ENCODE measurements at places on chromosomes 4 and X.

- peak; percentile 30 for DNase-seq
- peak overlapping the region; percentile 84 for H3K4me3 ChIP-seq
- H3K27ac ChIP-seq, result no peak overlapping the region
- H3K36me3 ChIP-seq, result no peaks in the 10 kb centered on the region
Measured at GRCh38 chr4:165873298-165874071, 448 bp downstream of the TLL1 start.

DNA sequence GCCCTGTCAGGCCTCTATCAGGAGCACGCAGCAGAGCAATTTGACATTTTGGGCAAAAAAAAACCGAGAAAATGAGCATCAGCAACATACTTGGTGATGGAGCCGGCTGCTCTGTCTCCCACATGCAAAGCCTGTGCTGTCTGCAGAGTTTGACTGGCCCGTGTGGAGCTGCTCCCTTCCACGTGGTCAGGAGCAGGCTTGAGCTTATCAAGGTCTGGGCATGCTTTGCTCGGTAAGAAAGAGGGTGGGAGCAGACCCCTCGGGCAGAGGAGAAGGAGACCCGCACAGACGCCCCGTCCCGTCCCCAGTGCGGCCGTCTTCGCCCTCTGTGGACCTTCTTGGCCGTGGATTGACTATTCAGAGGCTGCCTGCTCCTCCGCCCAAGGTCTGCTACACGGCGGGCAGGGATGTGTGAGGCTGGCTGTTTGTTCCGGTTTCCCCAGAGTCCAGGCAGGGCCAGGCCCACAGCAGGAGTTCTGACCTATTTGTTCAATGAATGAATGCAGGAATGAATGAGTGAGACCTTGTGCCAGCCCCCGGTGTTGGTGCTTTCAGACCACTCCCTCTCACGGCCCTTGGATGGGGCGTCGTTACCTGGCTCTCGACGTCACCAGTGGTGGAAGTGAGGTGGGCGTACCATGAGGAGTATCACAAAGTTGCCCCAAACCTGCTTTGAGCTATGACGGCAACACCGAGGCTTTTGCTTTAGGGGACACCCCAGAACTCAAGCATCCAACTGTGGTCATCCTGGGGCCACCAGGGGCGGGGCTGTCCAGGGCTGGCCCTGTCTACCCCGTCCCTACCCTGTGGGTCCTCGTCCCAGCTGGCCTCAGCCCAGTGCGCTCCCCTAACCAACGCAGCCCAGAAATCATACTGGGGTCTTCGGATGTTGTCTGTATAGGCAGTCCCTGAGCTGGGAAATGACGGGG, 54.7 kb upstream of the ADRA2C start:
- H3K27ac ChIP-seq, result no peak overlapping the region
- no peak overlapping the region for H3K4me3 ChIP-seq
- DNase-seq, result no peak
- no peaks in the 10 kb centered on the region for H3K27me3 ChIP-seq
- H3K4me1 ChIP-seq, result peaks cover 25% of the 10 kb centered on the region

GRCh38 chrX:68196939-68197791, 236.1 kb downstream of the OPHN1 start:
- no peaks in the 10 kb centered on the region for H3K4me1 ChIP-seq
- H3K27me3 ChIP-seq, result no peaks in the 10 kb centered on the region
- peaks cover 4% of the 10 kb centered on the region for H3K36me3 ChIP-seq
- H3K4me3 ChIP-seq, result no peak overlapping the region
- DNase-seq, result peak; percentile 49

- no peaks in the 10 kb centered on the region for H3K27me3 ChIP-seq
- H3K27ac ChIP-seq, result no peak overlapping the region
- no peaks in the 10 kb centered on the region for H3K36me3 ChIP-seq
- no peaks in the 10 kb centered on the region for H3K4me1 ChIP-seq
- no peak overlapping the region for H3K4me3 ChIP-seq
- peak; percentile 1 for DNase-seq
Measured at GRCh38 chr4:129822701-129823100, 726.7 kb downstream of the C4orf33 start.

DNA sequence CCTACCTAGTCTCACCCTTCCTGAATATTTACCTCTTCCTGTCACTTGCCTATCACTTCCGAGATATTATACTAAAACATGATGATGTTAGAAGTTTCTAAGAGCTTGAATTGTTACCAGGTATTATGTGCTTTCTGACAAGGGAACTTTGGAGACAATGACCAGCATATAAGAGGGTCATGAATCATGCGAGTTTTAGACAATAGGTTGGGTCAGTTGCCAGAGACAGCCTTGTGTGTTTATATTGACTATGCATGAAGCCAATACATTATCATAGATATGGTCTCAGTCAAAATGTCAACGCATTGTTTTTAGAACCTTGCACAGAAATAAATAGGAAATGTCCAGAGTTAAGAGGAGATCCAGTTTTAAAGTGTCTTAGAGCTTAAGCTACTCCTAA, 116.8 kb downstream of the KLHL4 start:
- no peak for DNase-seq
- no peaks in the 10 kb centered on the region for H3K36me3 ChIP-seq
- H3K27ac ChIP-seq, result no peak overlapping the region

- peaks cover 1% of the 10 kb centered on the region for H3K4me1 ChIP-seq
- H3K36me3 ChIP-seq, result no peaks in the 10 kb centered on the region
- no peaks in the 10 kb centered on the region for H3K27me3 ChIP-seq
- H3K27ac ChIP-seq, result no peak overlapping the region
- no peak overlapping the region for H3K4me3 ChIP-seq
Measured at GRCh38 chr4:80091184-80091583, 18.2 kb upstream of the ANTXR2 start.

DNA sequence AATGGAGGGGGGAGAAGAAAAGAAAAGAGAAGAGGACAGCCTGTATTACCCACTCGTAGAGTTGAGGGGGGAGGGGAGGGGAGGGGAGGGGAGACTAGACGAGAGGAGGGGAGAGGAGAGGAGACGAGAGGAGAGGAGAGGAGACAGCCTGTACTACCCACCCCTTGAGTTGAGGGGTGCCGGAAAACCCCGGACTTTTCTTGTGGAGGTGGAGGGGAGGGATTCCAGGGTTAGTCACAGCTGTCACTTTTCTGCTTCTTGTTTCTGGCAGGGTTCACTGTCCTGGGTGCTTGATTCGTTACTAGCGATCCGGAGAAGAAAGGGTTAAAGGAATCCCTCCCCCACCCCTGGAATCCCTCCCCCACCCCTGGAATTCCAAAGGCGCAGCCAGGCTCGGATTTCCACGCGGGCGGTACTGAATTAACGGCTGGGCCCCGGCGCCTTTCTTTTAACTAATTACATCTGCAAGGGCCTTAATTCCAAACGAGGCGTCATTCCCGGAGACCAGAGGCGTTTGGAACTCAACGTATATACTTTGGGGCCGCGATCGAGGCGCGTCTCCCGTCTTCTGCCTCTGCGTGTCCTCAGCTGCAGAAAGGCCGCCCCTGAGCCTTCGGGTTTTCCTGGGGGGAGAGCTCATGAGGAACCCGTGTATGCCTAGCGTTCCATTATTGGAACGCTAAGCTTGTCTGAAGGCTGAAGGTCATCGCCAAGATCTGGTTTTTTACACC, 20.1 kb upstream of the CSF2RA start:
- peak; percentile 40 for DNase-seq
- peaks cover 12% of the 10 kb centered on the region for H3K4me1 ChIP-seq
- no peak overlapping the region for H3K27ac ChIP-seq
- H3K36me3 ChIP-seq, result no peaks in the 10 kb centered on the region

- H3K4me3 ChIP-seq, result no peak overlapping the region
- H3K27me3 ChIP-seq, result no peaks in the 10 kb centered on the region
Measured at GRCh38 chr4:143482840-143483239, 30.7 kb upstream of the SMARCA5 start.

- no peak overlapping the region for H3K27ac ChIP-seq
- no peak overlapping the region for H3K4me3 ChIP-seq
- no peaks in the 10 kb centered on the region for H3K4me1 ChIP-seq
- no peaks in the 10 kb centered on the region for H3K36me3 ChIP-seq
Measured at GRCh38 chr4:86557526-86557925, 36.6 kb upstream of the PTPN13 start.

DNA sequence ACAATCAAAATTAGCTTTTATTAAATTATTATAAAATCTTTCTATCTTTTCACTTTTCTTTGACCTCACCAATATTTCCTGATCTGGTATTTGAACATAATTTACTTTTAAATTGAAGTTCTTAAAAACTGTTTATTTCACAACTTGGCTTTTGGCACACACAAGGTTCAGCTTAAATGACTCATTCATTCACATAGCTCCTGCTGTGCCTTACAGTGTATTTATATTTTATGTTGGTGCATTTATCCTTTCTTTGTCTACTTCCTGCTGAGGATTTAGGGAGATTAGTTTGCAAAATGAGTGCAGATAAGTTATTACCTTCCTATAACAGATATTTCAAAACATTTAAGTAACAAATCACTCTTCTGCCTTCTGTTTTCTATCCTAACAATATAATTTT, 430.6 kb downstream of the DTHD1 start:
- DNase-seq, result no peak
- H3K27ac ChIP-seq, result no peak overlapping the region
- H3K4me1 ChIP-seq, result no peaks in the 10 kb centered on the region

DNA sequence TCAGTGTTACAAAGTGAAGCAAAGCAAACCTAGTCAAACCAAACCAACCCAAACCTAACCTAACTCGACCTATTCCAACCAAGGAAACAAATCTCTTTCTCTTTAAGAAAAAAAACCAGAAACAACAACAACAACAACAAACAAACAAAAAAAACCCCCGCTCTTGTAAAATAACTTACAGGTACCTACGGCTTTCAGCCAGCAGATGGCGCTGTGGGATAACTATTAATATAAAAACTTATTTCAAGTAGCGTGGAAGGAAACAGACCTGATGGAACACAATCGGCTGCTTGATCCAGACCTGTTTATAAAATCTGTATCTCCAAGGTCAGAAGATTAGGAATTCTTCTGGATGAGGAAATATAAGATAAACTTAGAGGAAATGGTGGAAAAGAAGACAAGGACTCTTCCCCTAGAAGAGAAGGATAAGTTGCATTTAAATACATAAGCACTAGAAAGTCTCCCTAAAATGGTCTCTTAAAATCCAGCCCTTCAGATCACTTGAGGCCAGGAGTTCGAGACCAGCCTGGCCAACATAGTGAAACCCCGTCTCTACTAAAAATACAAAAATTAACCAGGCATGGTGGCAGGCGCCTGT, 34.4 kb upstream of the CDKL5 start:
- no peak overlapping the region for H3K4me3 ChIP-seq
- peaks cover 7% of the 10 kb centered on the region for H3K4me1 ChIP-seq
- peak; percentile 58 for DNase-seq
- no peak overlapping the region for H3K27ac ChIP-seq

DNA sequence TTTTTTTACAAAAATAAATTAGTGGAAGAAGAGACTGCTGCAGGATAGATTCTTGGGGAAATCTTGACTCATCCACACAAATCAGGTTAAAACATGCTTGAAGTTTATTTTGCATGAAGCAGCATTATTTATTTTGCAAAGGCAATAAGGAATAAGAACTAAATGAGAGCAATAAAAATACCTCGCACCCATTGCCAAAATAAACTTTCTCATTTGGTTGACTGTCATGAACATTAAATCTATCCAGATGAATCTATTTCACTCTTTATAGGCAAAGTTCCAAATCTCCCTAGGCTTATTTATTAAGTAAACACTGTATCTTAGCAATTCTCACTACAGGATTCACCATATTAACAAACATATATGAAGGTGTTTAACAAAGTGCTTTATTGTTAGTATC, 58.9 kb downstream of the HOPX start:
- no peak overlapping the region for H3K4me3 ChIP-seq
- no peaks in the 10 kb centered on the region for H3K27me3 ChIP-seq
- peaks cover 1% of the 10 kb centered on the region for H3K4me1 ChIP-seq
- DNase-seq, result no peak
- no peaks in the 10 kb centered on the region for H3K36me3 ChIP-seq

- no peaks in the 10 kb centered on the region for H3K36me3 ChIP-seq
- H3K4me3 ChIP-seq, result no peak overlapping the region
- H3K4me1 ChIP-seq, result peaks cover 33% of the 10 kb centered on the region
- no peak for DNase-seq
- no peaks in the 10 kb centered on the region for H3K27me3 ChIP-seq
Measured at GRCh38 chrX:68698942-68699341, 51.5 kb downstream of the STARD8 start.

DNA sequence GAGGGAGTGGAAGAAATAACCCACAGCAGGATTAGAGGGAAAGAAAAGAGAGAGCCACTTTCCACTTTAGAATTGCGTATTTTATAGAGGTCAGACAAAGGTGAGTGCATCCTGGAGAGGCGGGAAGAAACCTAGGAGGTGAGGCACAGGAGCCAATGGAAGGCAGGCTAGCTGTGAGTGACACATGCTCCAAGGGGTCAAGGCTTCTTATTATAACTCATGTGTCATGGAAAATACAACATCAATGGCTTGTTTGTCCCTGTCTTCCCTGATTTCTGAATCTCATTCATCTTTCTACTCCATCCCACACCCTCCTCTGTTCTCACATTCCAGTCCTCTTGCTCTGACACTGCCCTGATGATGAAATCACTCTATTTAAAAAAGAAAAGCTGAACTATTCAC, 14.4 kb downstream of the ANXA3 start:
- DNase-seq, result peak; percentile 40
- H3K27me3 ChIP-seq, result no peaks in the 10 kb centered on the region
- no peak overlapping the region for H3K4me3 ChIP-seq
- H3K36me3 ChIP-seq, result no peaks in the 10 kb centered on the region
- peaks cover 10% of the 10 kb centered on the region for H3K4me1 ChIP-seq

GRCh38 chrX:95612350-95612749, 1072.3 kb upstream of the DIAPH2 start:
- H3K27ac ChIP-seq, result no peak overlapping the region
- no peaks in the 10 kb centered on the region for H3K4me1 ChIP-seq
- H3K27me3 ChIP-seq, result no peaks in the 10 kb centered on the region
- no peaks in the 10 kb centered on the region for H3K36me3 ChIP-seq
- no peak overlapping the region for H3K4me3 ChIP-seq

DNA sequence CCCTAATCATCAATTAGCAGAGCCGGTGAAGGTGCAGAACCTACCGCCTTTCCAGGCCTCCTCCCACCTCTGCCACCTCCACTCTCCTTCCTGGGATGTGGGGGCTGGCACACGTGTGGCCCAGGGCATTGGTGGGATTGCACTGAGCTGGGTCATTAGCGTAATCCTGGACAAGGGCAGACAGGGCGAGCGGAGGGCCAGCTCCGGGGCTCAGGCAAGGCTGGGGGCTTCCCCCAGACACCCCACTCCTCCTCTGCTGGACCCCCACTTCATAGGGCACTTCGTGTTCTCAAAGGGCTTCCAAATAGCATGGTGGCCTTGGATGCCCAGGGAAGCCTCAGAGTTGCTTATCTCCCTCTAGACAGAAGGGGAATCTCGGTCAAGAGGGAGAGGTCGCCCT, 3.3 kb upstream of the OPN1LW start:
- no peak for DNase-seq
- H3K27me3 ChIP-seq, result peaks cover 7% of the 10 kb centered on the region
- H3K36me3 ChIP-seq, result no peaks in the 10 kb centered on the region

DNA sequence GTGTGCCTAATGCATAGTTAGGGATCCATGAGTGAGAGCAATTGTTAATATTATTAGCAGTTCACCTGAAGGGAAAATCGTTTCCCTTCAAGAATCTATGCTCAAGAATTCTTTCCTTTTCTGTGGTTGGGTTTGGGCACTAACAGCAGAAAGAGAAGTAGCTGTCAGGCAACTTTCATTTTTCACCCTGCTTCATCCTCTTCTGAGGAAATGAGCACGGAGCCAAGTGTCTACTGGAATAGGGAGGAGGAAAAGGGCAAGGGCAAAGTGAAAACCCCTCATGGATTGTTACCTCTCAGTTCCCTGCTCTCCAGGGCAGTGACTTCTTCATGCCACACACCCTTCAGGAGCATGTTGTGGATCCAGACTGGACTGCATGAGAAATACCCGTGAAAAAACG, 2.6 kb upstream of the HPGDS start:
- no peak for DNase-seq
- no peaks in the 10 kb centered on the region for H3K27me3 ChIP-seq
- no peaks in the 10 kb centered on the region for H3K36me3 ChIP-seq
- no peak overlapping the region for H3K4me3 ChIP-seq
- no peaks in the 10 kb centered on the region for H3K4me1 ChIP-seq
- no peak overlapping the region for H3K27ac ChIP-seq

Measured in mesenchymal stem cell (in vitro differentiated cells and primary cell).